ENCODE measurements at places on chromosomes 5 and 9. TPM values are rescaled to one million over a fixed set of nuclear protein-coding genes. Genes with fewer than 3 reads are reported as not detected.

DNA sequence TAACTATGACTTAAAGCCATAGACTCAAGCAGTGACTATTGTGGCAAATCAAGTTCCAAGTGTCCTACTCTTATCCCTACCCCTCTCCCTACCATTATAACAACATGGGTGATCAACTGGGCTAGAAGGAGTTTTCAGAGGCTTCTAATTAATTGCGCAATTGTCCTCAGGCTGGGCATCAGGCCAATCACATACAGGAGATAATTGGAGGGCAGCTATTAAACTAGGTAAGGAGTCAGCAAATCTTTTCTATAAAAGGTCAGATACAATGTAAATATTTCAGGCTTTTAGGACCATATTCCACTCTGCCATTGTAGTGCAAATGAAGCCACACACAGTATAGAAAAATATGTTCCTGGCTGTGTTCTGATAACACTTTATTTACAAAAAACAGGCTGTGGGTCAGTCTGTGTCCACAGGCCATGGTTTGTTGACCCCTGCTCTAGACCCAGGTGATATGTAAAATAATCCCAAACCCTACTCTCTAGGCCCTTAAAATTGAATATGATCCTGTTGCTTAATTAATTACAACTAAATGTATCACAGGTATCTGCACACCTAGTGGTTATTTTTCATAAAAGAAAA, 141.4 kb upstream of the PIK3R1 start:
- H3K4me3 ChIP-seq, result no peak overlapping the region
- H3K36me3 ChIP-seq, result no peaks in the 10 kb centered on the region
- no peak overlapping the region for H3K27ac ChIP-seq
- no peak for DNase-seq
- no peaks in the 10 kb centered on the region for H3K27me3 ChIP-seq
- no peaks in the 10 kb centered on the region for H3K4me1 ChIP-seq

GRCh38 chr5:41686191-41686590, 175.8 kb upstream of the PLCXD3 start:
- no peaks in the 10 kb centered on the region for H3K36me3 ChIP-seq
- no peaks in the 10 kb centered on the region for H3K27me3 ChIP-seq
- no peak overlapping the region for H3K27ac ChIP-seq

- no peak for DNase-seq
- H3K36me3 ChIP-seq, result no peaks in the 10 kb centered on the region
- H3K4me1 ChIP-seq, result peaks cover 42% of the 10 kb centered on the region
- peak overlapping the region; percentile 55 for H3K27ac ChIP-seq
Observed at GRCh38 chr5:76305775-76306174, 97.3 kb upstream of the IQGAP2 start.

- DNase-seq, result no peak
- no peak overlapping the region for H3K27ac ChIP-seq
- H3K36me3 ChIP-seq, result no peaks in the 10 kb centered on the region
- no peaks in the 10 kb centered on the region for H3K4me1 ChIP-seq
- H3K27me3 ChIP-seq, result no peaks in the 10 kb centered on the region
Observed at GRCh38 chr5:72042097-72042496, 65.2 kb upstream of the MAP1B start.

- DNase-seq, result no peak
- no peak overlapping the region for H3K4me3 ChIP-seq
- H3K36me3 ChIP-seq, result no peaks in the 10 kb centered on the region
- H3K27ac ChIP-seq, result no peak overlapping the region
- no peaks in the 10 kb centered on the region for H3K27me3 ChIP-seq
Observed at GRCh38 chr5:128036950-128037349, 46.6 kb upstream of the SLC12A2 start.

DNA sequence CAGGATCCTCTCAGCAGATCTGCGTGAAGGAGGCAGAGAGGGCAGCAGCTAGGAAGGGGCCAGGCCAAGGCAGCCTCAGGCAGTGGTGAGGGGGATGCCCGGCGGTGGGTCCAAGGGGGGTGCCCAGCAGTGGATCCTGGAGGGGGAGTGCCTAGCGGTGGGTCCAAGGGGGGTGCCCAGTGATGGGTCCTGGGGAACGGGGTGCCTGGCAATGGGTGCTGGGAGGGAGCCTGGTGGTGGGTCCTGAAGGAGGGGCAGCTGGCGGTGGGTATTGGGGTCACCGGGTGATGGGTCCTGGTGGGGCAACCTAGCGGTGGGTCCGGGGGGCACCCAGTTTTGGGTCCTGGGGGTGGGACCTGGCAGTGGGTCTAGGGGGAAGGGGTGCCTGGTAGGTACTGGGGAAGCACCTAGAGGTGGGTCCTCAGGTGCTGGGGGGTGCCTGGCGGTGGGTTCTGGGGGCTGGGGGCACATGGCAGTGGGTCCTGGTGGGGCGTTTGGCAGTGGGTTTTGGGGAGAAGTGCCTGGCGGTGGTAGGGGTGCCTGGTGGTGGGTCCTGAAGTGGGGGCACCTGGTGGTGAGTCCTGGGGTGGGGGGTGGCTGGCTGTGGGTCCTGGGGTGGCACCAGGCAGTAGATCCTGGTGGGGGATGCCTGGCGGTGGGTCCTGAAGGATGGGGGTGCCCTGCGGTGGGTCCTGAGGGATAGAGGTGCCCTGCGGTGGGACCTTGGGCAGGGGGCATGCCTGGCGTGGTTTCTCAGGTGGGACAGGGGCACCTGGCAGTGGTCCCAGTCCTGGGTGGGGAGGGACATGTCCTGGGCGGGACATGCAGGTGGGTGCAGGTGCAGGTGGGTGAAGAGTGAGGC, 1.9 kb downstream of the LRRC14B start:
- no peaks in the 10 kb centered on the region for H3K36me3 ChIP-seq
- no peak overlapping the region for H3K4me3 ChIP-seq
- DNase-seq, result no peak
- H3K4me1 ChIP-seq, result peaks cover 3% of the 10 kb centered on the region

- no peak overlapping the region for H3K27ac ChIP-seq
- no peaks in the 10 kb centered on the region for H3K36me3 ChIP-seq
- no peaks in the 10 kb centered on the region for H3K4me1 ChIP-seq
- no peak for DNase-seq
- H3K4me3 ChIP-seq, result no peak overlapping the region
Observed at GRCh38 chr9:121404906-121405305, 34.9 kb upstream of the STOM start.

- no peaks in the 10 kb centered on the region for H3K27me3 ChIP-seq
- no peaks in the 10 kb centered on the region for H3K36me3 ChIP-seq
- H3K4me1 ChIP-seq, result no peaks in the 10 kb centered on the region
Observed at GRCh38 chr5:52469420-52469819, 318.3 kb upstream of the ITGA1 start.

GRCh38 chr5:9347541-9348295, 198.2 kb downstream of the SEMA5A start:
- H3K4me3 ChIP-seq, result no peak overlapping the region
- DNase-seq, result no peak
- H3K36me3 ChIP-seq, result no peaks in the 10 kb centered on the region
- no peaks in the 10 kb centered on the region for H3K4me1 ChIP-seq

DNA sequence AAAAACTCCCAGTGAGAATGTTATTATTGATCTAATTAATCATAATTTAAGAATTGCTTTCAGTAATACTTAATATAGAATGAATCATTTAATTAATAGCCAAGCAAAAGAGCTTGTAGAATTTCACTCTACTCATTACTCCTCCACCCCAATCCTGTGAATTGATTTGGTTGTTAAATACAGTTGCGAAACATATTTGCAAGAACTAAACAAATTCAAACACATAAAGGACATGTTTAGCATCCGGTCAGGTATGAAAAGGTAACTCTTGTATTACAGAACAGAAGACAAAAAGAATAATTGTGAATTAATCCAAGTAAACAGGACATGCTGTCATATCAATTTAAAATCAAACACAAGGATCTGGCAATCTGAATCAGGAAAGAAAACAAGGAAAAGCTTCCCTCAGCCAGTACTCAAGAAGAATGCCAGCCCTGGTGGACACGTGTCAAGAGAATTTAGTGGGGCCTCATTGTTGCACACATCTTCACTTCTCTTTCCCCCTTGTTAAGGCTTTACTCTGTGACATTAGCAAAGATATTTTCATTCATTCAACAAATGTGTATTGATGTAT, 89.4 kb upstream of the SLC12A2 start:
- H3K36me3 ChIP-seq, result no peaks in the 10 kb centered on the region
- H3K4me3 ChIP-seq, result no peak overlapping the region
- DNase-seq, result no peak
- H3K4me1 ChIP-seq, result no peaks in the 10 kb centered on the region

DNA sequence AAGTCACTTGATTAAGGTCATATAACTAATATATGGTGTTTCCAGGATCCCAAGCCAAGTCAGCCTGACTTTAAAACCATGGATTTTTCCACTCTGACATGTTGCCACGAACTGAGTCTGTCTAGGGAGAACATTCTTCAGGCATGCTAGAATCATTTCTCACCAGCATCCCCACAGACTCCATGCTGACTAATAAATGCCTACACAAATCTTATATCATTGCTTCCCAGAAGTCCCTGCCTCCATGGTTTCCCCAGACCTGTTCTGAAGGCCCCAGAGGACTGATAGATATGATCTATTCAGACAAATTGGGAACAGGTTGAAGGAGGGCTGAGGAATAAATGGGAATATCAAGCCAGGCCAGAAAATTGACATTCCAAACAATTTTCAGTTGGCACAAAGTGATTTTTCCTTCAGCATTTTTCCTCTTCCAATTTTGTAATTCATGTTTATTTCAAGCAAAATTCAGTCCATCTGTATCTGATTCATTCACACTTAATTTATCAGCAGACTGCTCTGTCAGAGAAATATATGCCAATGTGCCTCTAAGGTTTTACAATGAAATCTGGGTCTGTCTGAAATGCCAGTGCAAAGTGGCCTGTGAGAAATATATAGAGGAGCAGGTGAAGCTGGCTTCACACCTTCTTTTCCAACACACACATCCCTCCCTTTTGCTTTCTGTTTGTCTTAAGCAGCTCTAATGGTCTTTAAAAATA, 413.6 kb upstream of the TNC start:
- DNase-seq, result no peak
- H3K27ac ChIP-seq, result no peak overlapping the region
- no peaks in the 10 kb centered on the region for H3K27me3 ChIP-seq
- H3K4me1 ChIP-seq, result no peaks in the 10 kb centered on the region

- H3K27me3 ChIP-seq, result no peaks in the 10 kb centered on the region
- no peaks in the 10 kb centered on the region for H3K36me3 ChIP-seq
- no peaks in the 10 kb centered on the region for H3K4me1 ChIP-seq
Observed at GRCh38 chr9:130220352-130220751, 45.2 kb upstream of the HMCN2 start.

- H3K27me3 ChIP-seq, result no peaks in the 10 kb centered on the region
- DNase-seq, result no peak
- H3K4me1 ChIP-seq, result no peaks in the 10 kb centered on the region
- H3K36me3 ChIP-seq, result no peaks in the 10 kb centered on the region
- no peak overlapping the region for H3K4me3 ChIP-seq
- H3K27ac ChIP-seq, result no peak overlapping the region
Observed at GRCh38 chr9:70642341-70642740, 227.9 kb upstream of the KLF9 start.

GRCh38 chr9:123615381-123615780, 259.4 kb downstream of the CRB2 start:
- no peak for DNase-seq
- H3K27ac ChIP-seq, result no peak overlapping the region
- H3K4me3 ChIP-seq, result no peak overlapping the region
- H3K36me3 ChIP-seq, result peaks cover 83% of the 10 kb centered on the region
- H3K27me3 ChIP-seq, result no peaks in the 10 kb centered on the region

- H3K27me3 ChIP-seq, result no peaks in the 10 kb centered on the region
- no peak overlapping the region for H3K27ac ChIP-seq
- H3K36me3 ChIP-seq, result no peaks in the 10 kb centered on the region
- no peak for DNase-seq
Observed at GRCh38 chr5:111887706-111888105, 130.7 kb upstream of the NREP start.

TXN gene
- polyA plus RNA-seq, result 46.1 TPM

SFXN1 gene
- polyA plus RNA-seq, result 10.3 TPM

ATP6V1G1 gene
- 214 TPM for polyA plus RNA-seq

TAS2R1 gene
- not detected for polyA plus RNA-seq

CCDC192 gene
- not detected for polyA plus RNA-seq

AFAP1L1 gene
- not detected for polyA plus RNA-seq

RNF183 gene
- polyA plus RNA-seq, result not detected

JAK2 gene
- polyA plus RNA-seq, result 23.5 TPM
